Activated CD4-positive, CD25-positive, alpha-beta regulatory T cell treated with anti-CD3 and anti-CD28 coated beads, Interleukin-2, amount 50 U/mL, for 24 hours (primary cell): ENCODE measurements at places on chromosomes 7 and 10.
A peak's percentile ranks its signal among the peaks of the same experiment; 100 is the strongest.

GRCh38 chr7:36128448-36129047 lies 24.5 kb upstream of the EEPD1 start:
- ATAC-seq: no peak

GRCh38 chr7:18778594-18778993 lies 283.0 kb downstream of the HDAC9 start:
- ATAC-seq: no peak

GRCh38 chr7:713488-714230 lies 12.8 kb upstream of the DNAAF5 start:
- no peak for ATAC-seq

DNA sequence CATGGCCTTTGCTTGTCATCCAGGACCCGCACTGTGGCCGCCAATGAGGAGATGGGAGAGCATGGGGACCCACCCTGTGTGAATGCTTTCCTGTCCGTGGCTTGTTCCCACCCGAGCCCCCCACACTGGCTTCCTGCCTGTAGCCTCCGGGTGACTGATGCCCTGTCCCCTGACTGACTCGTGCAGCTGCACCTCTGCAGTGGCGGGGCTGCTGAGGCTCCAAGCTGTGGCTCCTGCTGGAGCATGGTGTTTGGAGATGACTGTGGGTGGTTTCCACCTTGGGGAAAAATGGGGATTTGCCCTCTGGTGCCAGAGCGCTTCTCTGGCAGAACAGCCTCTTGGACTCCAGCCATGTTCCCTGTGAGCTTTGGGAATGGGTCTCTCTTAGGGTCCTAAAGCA lies 2.1 kb downstream of the CAMK1D start:
- no peak for ATAC-seq

GRCh38 chr7:70014472-70015177 lies 416.4 kb downstream of the AUTS2 start:
- no peak for ATAC-seq

- no peak for ATAC-seq
Observed at GRCh38 chr10:133022776-133023100, 65.0 kb upstream of the ADGRA1 start.

- no peak for ATAC-seq
Observed at GRCh38 chr10:79101560-79102497, 33.1 kb downstream of the ZMIZ1 start.

GRCh38 chr10:93397020-93397419 lies 85.1 kb downstream of the MYOF start:
- no peak for ATAC-seq

DNA sequence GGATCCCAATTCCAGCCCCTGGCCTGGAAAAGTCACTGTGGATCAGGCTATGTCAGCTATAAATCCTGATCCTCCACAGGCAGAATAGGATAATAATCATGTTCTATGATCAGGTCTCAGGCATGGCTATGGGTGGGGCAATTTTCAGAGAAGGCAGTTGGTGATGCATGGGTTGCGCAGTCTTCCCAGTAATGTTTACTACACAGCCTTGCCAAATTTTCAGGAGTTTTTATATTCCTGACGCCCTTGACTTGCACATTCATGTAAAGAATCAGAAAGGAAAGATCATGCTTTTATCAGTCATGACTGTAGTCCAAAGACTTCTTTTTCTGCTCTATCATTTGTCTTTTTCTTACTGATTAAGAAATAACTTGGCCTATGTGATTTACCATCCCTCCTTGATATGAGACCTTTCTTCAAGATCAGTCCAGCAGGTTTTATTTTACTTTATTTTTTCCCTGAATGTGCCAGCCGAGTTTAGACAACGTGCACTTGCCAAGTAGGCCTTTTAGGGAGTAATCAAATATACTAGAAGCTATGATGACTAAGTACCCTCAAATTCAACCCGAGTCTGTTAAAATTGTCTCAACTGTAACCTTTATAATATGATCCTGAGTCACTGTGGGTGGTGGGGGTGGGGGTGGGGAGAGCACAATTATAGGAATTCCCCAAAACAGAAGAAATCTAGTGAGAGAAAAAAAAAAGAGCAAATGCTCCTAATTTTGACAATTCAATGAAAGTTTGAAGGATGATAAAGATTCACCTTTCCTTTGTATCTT lies 31.9 kb downstream of the ARL4A start:
- peak; percentile 65 for ATAC-seq

DNA sequence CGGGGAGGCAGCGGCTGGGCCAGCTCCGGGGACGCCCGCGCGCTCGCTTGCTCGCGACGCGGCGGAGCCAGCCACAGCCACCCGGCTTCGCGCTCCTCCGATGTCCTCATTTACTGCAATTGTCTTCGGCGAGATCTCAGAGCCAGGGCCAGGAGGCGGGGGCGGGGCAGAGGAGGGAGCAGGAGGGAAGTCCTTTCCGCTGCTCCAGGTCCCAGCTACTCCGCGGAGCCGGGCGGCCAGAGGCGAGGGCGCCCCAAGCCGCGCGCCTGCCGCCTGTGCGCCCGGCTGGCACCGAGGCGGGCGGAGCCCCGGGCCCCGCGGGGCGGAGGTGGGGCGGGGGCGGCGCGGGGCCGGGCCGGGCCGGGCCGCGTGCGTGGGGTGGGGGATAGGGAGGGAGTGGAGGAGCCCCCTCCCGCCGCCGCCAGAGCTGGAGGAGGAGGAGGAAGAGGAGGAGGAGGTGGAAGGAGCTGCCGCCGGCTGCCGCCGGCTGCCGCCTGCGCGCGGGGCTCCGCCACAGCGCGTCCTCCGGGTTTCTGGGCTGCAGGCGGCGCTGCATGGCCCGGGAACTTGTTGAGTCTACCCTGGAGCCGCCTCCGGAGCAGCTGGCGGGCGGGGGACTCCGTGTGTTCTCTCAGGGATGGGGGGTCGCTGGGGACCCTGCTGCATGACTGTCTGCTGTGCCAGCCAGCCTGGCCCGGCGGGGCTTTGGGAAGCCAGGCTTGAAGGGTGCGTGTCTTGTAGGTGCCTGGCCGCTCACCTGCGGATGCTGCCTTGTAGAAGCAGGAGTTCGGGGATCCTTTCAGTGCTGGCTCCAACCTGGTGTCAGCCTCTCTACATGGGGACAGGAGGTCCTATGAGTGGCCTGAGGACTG lies at the start of gene INSYN2A:
Gene INSYN2A, minus strand, starts transcription at position 310 of the 872 bp plus-strand sequence. CDS start 20,196 bp downstream, outside the sequence.
- no peak for ATAC-seq
